ENCODE measurements at places on chromosomes 1 and 21. TPM values are rescaled to one million over a fixed set of nuclear protein-coding genes. Genes with fewer than 3 reads are reported as not detected.
A peak's percentile ranks its signal among the peaks of the same experiment; 100 is the strongest.

Gene LEMD1
- total RNA-seq, result not detected

DNA sequence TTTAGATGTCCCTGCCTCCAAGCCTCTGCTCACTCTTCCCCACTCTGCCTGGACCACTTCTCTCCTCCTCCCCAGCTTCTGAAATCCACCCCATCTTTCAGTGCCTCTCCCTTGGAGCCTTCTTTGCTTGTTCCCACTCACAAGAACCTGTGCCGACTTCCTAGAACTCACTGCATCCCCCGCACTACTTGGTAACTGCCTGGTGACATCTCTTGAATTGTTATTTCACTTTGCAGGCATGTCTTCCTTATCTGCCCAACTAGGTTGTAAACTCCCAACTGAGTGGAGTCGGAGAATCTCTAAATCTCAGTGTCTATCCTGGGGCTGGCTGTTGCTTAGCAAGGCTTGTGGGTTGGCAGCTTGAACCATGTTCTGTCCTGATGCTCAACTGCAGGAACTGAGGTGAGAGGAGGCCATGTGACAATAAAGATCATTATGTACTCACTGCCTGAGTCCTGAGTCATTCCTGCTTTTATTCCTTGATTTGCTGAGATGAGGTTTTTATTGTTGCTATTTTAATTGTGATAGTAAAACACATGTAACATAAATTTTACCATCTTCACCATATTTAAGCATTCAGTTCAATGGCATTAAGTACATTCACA lies 3.9 kb downstream of the KPRP start:
- no peak overlapping the region for H3K27ac ChIP-seq
- DNase-seq, result no peak
- no peak overlapping the region for H3K4me3 ChIP-seq
- no peaks in the 10 kb centered on the region for H3K4me1 ChIP-seq
- H3K27me3 ChIP-seq, result no peaks in the 10 kb centered on the region

Gene TDRD5
- total RNA-seq, result not detected

Gene KCND3
- total RNA-seq, result 0.14 TPM

Gene SPATA45
- total RNA-seq, result not detected

- peak overlapping the region; percentile 82 for H3K27ac ChIP-seq
- no peaks in the 10 kb centered on the region for H3K27me3 ChIP-seq
- peaks cover 79% of the 10 kb centered on the region for H3K4me1 ChIP-seq
These were observed 2.0 kb downstream of the QSOX1 start for GRCh38 chr1:180156631-180157091.

DNA sequence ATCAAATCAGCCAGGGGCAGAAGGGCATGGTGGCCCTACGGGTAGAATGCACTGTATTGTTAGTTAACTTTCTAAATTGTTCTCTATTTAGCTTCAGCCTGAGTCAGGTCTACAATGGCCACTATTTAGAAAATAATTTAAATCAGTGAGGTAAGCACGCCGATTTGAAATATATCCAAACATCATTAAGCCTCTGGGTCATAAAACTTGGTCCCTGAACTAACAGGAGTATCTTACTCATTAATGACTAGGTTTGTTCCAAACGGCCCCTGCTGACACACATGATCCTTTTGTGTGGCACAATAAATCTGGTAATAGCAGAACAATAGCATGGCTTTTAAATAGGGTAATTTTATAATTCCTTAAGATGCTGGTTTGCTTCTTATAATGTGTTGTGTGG lies 48.4 kb downstream of the STX6 start:
- DNase-seq, result no peak
- peaks cover 30% of the 10 kb centered on the region for H3K4me1 ChIP-seq
- H3K36me3 ChIP-seq, result peaks cover 46% of the 10 kb centered on the region
- H3K27me3 ChIP-seq, result peaks cover 2% of the 10 kb centered on the region
- H3K4me3 ChIP-seq, result no peak overlapping the region
- no peak overlapping the region for H3K27ac ChIP-seq

GRCh38 chr21:32237021-32237420 lies 41.8 kb downstream of the MIS18A start:
- no peak for DNase-seq
- H3K4me1 ChIP-seq, result no peaks in the 10 kb centered on the region
- H3K27ac ChIP-seq, result no peak overlapping the region
- H3K36me3 ChIP-seq, result no peaks in the 10 kb centered on the region

GRCh38 chr1:40984066-40984465 lies 4.6 kb downstream of the CTPS1 start:
- peaks cover 84% of the 10 kb centered on the region for H3K4me1 ChIP-seq
- no peaks in the 10 kb centered on the region for H3K27me3 ChIP-seq
- peak overlapping the region; percentile 78 for H3K27ac ChIP-seq
- H3K36me3 ChIP-seq, result peaks cover 74% of the 10 kb centered on the region
- peak; percentile 34 for DNase-seq

Gene DR1
- 83.3 TPM for total RNA-seq

DNA sequence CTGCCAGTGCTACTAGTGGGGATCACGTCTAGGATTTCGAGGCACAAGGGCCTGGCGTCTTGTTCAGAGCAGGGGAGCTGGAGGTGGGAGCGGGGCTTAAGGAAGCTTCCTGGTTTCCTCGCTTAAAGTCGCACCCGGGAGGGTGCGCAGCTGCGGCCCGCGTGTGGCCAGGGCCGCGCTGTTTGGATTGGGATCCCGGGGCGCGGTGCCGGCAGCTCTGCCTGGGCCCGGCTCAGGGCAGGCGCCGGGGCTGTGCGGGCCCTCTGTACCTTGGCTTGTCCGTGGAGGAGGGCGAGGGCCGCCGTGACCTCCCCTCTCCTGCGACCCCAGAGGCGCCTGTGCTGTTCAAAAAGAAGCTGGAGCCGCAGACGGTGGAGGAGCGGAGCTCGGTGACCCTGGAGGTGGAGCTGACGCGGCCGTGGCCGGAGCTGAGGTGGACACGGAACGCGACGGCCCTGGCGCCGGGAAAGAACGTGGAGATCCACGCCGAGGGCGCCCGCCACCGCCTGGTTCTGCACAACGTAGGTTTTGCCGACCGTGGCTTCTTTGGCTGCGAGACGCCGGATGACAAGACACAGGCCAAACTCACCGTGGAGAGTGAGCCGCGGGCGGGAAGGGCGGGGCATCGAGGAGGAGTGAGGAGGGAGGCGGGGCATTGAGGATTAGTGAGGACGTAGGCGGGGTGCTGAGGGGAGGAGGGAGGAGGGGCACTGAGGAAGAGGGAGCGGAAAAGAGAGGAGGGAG lies 67.8 kb downstream of the OBSCN start:
- peak; percentile 50 for DNase-seq
- no peaks in the 10 kb centered on the region for H3K36me3 ChIP-seq
- H3K27ac ChIP-seq, result no peak overlapping the region
- H3K27me3 ChIP-seq, result no peaks in the 10 kb centered on the region
- H3K4me1 ChIP-seq, result no peaks in the 10 kb centered on the region
- H3K4me3 ChIP-seq, result peak overlapping the region; percentile 45

DNA sequence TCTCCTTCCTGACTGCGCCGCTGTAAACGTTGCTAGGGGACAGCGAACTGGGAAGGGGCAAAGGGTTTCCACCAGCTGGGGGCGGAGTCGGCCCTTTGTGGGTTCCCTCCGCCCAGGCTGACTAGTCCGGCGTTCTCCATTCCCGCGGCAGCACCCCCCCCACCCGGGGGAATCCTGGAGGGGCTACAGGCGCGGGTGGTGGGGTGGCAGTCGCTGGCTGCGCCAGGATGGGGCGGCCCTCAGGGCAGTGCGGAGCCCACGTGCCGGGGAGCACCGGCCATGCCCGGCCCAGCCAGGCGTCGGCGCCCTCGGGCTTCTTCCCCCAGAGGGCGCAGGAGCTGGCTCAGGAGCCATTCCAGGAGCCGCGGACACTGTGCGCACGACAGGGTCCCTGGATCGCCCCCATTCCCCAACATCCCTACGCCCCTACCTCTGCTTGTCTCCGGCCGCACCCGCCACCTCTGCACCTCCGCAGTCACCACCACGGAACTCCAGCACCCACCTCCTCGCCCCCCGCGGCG lies 476 bp downstream of the BATF3 start:
- peaks cover 4% of the 10 kb centered on the region for H3K36me3 ChIP-seq
- peak overlapping the region; percentile 79 for H3K4me3 ChIP-seq
- DNase-seq, result no peak
- H3K27me3 ChIP-seq, result peaks cover 25% of the 10 kb centered on the region
- H3K4me1 ChIP-seq, result peaks cover 22% of the 10 kb centered on the region

Gene ICOSLG
- 0.12 TPM for total RNA-seq

DNA sequence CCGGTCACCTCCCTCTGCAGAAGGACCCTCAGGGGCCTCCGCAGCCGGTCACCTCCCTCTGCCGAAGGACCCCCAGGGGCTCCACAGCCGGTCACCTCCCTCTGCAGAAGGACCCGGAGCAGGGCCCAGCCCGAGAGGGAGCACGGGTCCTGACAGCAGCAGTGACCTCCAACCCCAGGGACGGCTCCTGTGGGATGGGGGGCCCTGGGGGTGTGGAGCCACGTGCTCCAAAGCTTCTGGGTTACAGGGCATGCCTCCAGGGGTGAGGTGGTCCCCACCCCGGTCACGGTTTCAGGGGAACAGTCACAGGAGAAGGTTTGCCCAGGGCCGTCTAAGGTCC lies 40.3 kb downstream of the SLC19A1 start:
- H3K4me3 ChIP-seq, result no peak overlapping the region
- no peak for DNase-seq
- H3K36me3 ChIP-seq, result peaks cover 24% of the 10 kb centered on the region
- H3K27ac ChIP-seq, result no peak overlapping the region

Gene SYT2
- not detected for total RNA-seq

DNA sequence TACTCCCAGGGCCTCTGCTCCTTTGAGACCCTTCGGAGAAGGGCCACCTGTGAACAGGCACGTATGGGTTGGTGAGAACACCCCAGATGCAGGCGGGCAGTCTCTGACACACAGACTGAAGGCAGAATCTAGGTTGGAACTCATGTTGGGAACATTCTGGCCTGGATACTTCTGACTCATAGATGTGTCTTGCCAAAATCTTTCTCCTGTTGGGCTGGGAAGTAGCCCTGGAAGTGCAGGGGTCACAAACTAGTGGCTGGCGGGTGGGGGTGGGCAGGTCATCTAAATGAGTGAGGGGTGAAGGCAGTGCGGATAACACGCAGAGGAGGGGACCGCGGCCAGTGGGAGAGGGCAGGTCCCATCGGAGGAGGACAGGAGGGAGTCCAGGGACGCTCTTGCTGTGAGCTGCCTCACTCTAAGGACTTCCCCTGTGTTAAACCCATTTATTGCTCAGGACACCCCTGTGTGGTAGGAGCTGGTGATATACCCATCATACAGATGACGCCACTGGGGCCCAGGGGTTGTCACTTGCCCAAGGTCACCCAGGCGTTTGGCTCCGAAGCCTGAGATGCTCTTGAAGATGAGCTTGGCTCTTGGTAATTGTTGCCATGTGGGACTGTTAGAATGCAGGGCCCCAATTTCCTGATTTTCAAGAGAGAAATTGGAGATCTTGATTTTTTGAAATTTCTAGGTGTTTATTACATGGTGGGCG lies 181.0 kb downstream of the PTPRU start:
- H3K36me3 ChIP-seq, result no peaks in the 10 kb centered on the region
- no peak overlapping the region for H3K27ac ChIP-seq
- H3K4me1 ChIP-seq, result no peaks in the 10 kb centered on the region
- H3K27me3 ChIP-seq, result peaks cover 11% of the 10 kb centered on the region
- H3K4me3 ChIP-seq, result no peak overlapping the region
- no peak for DNase-seq

Gene THAP3
- 22.1 TPM for total RNA-seq

Gene HSPB7
- 20.4 TPM for total RNA-seq

Gene ABCG1
- not detected for total RNA-seq

Gene CD160
- total RNA-seq, result not detected

DNA sequence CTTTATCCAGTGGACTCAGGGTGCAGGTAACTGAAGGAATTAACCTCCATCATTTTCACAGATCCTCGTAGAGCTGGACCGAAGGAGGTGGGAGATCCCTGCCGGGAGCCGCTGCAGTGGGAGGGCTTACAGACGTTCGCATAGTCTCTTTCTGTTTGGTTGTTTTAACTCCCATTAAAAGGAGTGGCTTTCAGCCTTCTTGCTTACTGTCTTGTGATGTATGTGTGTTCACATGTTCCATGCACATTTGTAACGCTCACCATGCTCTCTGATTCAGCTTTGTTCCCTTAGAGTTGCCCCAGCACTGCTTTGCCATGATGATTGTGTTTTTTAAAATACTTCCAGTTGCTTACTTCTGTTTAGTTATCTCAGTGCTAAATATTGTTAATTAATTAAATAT lies 85.8 kb downstream of the ADARB1 start:
- peaks cover 16% of the 10 kb centered on the region for H3K27me3 ChIP-seq
- H3K27ac ChIP-seq, result no peak overlapping the region
- no peak overlapping the region for H3K4me3 ChIP-seq

DNA sequence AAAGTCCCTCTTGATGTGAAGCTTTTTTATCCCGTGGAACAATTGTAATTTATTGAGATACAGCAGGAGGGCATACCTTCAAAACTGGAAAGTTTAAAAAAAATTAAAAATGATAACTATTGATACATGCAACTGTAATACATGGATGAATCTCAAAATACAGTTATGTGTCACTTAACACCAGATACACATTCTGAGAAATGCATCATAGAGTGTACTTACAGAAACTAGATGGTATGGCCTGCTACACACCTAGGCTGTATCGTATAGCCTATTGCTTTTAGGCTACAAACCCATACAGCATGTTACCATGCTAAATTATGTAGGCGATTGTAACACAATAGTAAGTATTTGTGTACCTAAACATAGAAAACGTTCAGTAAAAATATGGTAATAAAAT lies 7.1 kb upstream of the AKNAD1 start:
- H3K27ac ChIP-seq, result no peak overlapping the region
- H3K4me1 ChIP-seq, result no peaks in the 10 kb centered on the region
- H3K36me3 ChIP-seq, result no peaks in the 10 kb centered on the region
- H3K27me3 ChIP-seq, result peaks cover 11% of the 10 kb centered on the region
- H3K4me3 ChIP-seq, result no peak overlapping the region
- DNase-seq, result no peak

Gene PARK7
- 361 TPM for total RNA-seq

GRCh38 chr1:34736692-34737091 lies 18.2 kb upstream of the GJB5 start:
- no peak overlapping the region for H3K4me3 ChIP-seq
- DNase-seq, result no peak
- peaks cover 16% of the 10 kb centered on the region for H3K27me3 ChIP-seq

- H3K36me3 ChIP-seq, result peaks cover 20% of the 10 kb centered on the region
- no peaks in the 10 kb centered on the region for H3K27me3 ChIP-seq
- H3K4me1 ChIP-seq, result peaks cover 33% of the 10 kb centered on the region
- no peak overlapping the region for H3K4me3 ChIP-seq
- DNase-seq, result peak; percentile 6
These were observed 32.8 kb downstream of the EPRS1 start for GRCh38 chr1:220013497-220013896.

DNA sequence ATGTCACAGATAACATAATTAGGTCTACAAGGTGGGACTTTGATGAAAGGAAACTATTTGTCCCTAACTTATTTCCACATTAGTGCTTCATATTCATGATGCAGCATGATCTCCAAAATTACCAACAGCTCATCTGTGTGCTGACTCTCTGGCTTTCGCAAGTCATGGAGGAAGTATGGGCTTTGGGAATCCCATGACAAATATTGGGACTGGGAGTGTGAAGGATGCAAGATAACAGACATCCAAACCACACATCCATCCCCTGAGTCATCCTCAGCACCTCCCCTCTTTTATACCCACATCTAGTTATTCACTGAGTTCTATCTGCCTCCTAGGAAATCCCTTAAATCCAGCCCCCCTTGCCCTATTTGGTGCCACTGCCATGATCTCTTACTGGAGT lies 102.8 kb upstream of the COL24A1 start:
- no peaks in the 10 kb centered on the region for H3K36me3 ChIP-seq
- no peak overlapping the region for H3K27ac ChIP-seq
- peaks cover 2% of the 10 kb centered on the region for H3K27me3 ChIP-seq
- peaks cover 10% of the 10 kb centered on the region for H3K4me1 ChIP-seq
- no peak for DNase-seq

Gene ZMYND12
- not detected for total RNA-seq

All from HFFc6 (cell line).